ENCODE measurements at places on chromosomes 16 and 17.

DNA sequence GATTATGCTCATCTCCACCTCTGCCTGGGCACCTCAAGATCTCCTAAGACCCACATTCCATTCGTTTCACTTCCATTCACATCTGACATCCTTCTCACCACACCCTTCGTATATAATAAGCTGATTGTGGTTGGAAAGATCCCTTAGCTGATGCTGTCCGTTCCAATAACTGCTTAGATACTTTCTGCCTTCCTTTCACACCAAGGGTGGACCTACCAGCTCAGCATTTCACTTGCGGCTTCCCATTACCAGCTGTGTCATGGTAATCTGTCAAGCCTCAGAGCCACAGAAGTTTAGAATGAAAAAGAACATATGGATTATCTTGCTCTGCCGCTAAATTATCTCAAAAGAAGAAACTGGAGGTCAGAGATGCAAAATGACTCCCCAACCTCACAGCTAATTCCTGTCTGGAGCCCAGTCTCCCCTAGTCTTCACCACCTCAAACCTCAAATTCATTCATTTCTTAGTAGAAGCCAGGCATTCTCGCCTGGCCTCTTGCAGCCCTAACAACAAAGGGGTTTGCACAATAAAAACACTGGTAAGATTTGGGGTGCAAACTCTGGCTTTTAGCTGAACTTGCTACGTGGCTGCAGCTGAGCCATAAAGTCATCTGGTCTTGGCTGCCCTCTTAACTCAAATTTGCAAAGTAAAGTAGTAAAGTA lies 182.8 kb upstream of the HS3ST3A1 start:
- no peak for DNase-seq

DNA sequence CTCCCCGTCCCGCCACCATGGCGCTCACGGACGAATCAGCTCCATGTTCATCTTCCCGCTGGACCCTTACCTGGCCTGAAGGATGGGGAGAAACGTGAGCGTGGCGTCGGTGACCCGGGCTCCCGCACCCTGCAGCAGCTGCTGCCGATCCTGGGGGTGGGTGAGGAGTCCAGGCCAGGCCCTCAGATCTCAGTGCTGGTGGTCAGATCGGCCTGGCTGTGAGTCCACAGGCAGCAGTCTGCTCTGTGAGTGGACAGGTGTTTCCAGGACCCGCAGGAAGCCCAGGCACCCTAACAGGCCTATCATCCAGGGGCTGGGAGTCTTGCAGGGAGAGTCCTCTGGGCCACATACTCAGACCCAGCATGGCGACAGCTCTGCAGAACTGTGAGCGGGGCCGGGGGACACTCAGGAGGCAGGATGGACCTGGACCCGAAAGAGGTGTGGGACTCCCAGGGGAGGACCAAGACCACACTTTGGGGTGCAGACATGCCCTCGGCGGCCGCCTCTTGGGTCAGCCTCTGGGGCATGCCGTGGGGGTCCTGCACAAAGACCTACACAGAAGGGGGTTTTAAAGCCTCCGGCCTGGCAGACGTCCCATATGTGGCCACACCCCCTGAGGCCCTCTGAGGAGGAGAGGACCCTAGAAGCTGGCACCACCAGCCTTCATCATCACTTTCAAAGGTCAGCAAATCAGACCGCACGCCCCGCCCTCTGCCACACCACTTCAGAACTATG lies 27.2 kb upstream of the ZNF469 start:
- DNase-seq = no peak

GRCh38 chr16:68086860-68087268 lies 1.7 kb downstream of the NFATC3 start:
- DNase-seq = peak; percentile 30

DNA sequence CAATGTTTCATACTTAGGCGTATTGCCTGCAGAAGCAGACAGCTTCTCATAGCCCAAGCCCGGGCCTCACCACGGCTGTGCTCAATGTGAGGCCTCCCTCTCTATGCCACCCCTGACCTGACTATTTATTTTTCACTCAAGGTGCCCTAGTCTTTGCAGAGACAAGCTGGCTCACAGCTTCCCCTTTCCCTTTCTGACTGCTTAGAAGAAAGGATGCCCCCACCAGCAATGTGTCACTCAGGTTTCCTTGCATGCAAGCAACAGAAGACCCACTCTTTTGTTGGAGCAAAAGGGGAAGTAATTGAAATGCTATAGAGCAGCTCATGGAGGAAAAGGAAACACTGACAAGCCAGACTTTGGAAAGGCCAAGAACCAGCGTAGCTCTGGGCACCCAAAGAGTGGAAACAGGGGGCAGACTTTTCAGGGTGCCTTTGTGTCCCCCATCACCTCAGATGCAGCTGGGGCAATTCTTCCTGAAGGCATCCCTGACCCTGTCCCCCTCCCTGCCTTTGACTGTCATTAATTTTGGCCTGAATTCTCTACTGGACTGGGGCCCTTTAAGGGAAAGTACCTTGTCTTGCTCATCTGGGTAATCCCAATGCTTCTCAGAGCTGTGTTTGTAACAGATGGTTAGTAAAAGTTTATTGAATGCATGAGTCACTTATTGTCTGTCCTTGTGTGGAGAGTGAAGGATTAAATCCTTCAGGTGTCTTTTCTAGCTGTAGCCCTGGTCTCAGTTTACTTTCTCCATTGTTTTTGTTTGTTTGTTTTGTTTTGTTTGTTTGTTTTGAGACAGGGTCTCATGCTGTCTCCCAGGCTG lies 17.8 kb downstream of the RGS9 start:
- peak; percentile 71 for DNase-seq

DNA sequence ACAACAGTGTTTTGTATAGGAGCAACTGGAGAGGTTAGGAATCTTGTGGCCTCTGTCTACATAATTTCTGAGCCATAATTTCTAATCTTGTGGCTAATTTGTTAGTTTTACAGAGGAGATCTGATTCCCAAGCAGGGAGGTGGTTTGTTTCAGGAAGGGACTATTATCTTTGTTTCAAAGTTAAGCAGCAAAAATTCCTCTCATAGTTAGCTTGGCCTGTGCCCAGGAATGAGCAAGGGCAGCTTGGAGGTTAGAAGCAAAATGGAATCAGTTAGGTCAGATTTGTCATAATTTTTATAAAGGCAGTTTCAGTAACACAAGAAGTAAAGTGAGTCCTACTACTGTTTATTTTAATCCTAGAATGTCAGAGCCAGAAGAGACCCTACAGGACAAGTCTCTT lies 2.0 kb upstream of the RDM1 start:
- DNase-seq = no peak

DNA sequence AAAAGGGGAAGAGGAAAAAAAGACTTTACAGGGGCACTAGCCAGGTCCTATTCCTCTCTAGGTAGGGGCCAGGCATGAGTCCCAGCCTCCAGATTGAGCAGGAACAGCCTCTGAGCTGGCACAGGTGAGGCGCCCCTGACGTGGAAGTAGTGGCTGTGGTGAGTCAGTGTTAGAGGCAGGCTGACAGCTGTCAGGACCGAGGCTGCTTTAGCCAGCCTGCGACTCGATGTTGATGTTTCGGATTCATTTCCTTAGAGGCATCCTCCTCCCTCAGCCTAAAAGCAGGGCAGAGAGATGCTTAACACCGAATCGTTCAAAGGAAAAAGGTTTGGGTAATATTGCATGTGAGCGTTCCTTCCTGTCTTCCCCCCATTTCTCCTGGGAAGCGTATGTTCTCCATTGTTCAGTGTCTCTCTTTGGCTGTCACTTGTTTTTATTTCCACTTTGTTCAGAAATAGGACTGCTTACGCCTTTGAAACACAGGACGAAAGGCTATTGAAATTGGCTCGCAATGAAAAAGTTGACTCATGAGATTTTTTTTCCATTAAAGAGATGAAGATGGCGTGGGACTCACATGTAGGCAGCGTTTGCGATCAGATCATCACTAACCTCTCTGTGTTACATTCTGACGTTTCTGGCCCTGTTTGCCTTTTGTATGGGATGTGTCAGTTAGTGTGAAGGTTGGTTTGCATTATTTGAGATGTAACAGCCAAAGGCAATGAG lies 1.3 kb downstream of the KIAA0513 start:
- DNase-seq = peak; percentile 90

DNA sequence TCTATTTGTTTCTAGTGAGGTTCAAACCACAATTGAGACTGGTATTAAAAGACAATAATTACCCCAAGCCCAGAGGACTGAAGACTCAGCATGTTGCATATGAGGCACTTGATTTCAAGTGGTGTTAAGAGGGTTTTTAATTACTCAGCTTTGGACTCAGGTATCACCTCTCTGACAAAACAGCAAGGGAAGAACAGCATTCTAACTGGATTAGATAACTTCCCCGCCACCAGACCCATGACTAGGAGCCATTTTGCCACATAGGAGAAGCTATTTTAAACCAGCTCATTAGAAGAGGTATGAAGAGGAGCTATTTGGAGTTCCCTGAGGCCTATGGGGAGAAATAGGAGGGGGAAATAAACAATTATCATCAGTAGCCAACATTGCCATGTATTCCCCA lies 226.1 kb upstream of the TOX3 start:
- DNase-seq = no peak

DNA sequence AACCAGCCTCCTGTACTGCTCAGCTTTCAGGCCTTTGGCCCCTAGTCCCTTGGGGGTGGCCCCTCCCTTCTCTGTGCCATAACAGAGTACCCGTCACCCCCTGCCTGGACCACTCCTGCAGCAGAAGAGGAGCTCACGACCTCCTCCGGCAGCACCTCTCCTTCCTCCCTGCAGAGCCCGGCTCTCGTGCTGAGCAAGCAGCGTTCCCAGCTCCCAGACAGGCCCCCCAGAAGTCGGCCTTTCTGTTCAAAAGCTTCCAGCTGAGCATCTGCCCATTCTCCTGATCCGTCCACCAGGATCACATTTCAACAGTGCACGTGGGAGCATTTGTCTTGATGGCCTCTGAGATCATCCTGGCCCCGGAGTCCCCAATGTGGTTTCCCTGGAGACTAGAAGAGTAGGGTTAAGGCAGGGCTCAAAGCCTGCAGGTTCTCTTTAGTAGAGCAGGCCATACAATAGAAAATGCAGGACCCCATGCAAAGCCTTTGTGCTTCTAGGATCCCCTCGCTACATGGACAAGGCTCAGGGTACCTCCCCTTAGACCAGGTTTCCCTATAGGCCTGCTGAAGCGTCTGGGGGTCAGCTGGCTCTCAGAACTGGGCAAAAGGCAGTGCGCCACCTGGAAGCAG lies 35.6 kb downstream of the NLRC3 start:
- no peak for DNase-seq

GRCh38 chr17:78822552-78822951 lies 18.1 kb downstream of the USP36 start:
- DNase-seq = no peak

GRCh38 chr17:26775219-26775822 lies 518.6 kb upstream of the WSB1 start:
- DNase-seq = no peak

DNA sequence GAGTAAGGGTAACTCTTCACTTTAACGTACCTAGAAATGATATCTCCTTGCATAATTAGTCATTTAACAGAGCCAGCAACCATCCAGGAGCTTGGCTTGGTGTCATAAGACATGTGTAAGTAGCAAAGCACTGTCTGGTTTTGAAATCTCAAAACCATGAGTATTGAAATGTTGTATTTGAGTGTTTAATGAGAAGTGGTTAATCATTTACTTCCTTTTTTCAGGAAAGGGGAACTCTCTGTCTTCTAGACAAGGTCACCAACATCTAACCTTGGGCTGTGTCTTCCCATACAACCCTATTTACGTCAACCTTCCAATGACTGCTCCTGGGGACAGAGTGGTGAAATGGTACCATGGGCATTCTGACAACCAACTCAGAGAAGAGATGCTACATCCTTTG lies 27.1 kb downstream of the PMP22 start:
- no peak for DNase-seq

GRCh38 chr16:87420026-87421002 lies 28.2 kb downstream of the MAP1LC3B start:
- DNase-seq = no peak

- DNase-seq = no peak
These were observed 17.1 kb downstream of the ACLY start for GRCh38 chr17:41901646-41902045.

GRCh38 chr16:70788668-70789594 lies 12.0 kb downstream of the VAC14 start:
- peak; percentile 66 for DNase-seq

DNA sequence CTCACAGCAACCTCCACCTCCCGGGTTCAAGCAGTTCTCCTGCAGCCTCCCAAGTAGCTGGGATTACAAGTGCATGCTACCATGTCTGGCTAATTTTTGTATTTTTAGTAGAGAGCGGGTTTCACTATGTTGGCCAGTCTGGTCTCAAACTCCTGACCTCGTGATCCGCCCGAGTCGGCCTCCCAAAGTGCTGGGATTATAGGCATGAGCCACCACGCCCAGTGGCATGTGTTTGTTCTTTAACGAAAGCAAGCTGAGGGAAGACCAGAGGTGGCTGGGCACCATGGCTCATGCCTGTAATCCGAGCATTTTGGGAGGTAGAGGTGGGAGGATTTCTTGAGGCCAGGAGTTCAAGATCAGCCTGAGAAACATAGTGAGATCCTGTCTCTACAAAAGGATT lies 18.1 kb downstream of the TNFRSF13B start:
- DNase-seq = no peak

DNA sequence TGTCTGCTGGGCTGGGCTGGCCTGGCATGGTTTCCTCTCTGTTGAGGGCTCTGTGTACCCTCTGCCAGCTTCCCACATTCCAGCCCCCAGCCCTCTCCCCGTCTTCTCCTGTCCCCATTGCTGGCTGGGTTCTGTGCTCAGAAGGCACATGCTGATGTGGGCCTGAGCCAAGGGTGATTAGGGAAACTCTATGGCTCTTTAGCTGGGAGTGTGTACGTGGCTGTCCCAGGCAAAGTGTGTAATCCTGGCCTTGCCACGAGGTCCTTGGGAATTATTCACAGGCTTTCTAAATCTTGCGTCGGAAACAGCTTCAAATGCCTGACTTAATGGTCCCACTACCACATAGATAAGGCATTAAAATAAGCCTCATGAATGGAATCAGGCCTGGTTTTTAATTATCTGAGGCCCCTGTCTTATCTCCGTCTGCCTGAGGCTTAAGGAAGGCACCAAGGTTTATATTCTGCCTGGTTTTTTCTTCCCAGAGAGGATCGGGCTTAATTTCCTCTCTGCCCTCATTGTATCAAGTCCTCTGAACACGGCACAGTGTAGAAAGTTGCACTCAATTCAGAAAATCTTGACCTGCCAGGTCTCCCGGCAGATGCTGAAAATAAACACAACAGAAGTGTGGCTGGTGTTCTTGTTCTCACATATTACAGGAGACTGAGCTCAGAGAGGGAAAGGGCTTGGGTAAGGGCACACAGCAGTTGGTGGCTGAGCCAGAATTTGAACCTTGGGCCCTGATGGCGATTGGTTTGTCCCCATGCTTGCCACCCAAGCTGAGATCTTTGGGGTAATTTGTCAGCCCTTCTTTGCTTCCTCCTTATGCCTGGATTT lies 52.9 kb upstream of the LGALS9 start:
- no peak for DNase-seq

- DNase-seq = no peak
These were observed 18.6 kb downstream of the BRCA1 start for GRCh38 chr17:43106552-43106951.
